ENCODE measurements at places on chromosomes 7 and 10.

GRCh38 chr7:95811846-95812445 lies 39.6 kb downstream of the DYNC1I1 start:
- H3K4me1 ChIP-seq: no peaks in the 10 kb centered on the region
- no peak overlapping the region for H3K4me3 ChIP-seq
- no peaks in the 10 kb centered on the region for H3K36me3 ChIP-seq
- DNase-seq: no peak

- no peak overlapping the region for H3K4me3 ChIP-seq
- no peak for DNase-seq
- H3K27ac ChIP-seq: no peak overlapping the region
- H3K4me1 ChIP-seq: no peaks in the 10 kb centered on the region
Measured at GRCh38 chr7:92614660-92615174, 24.5 kb upstream of the FAM133B start.

- no peak overlapping the region for H3K4me3 ChIP-seq
- H3K27me3 ChIP-seq: no peaks in the 10 kb centered on the region
- no peaks in the 10 kb centered on the region for H3K4me1 ChIP-seq
- no peak overlapping the region for H3K27ac ChIP-seq
Measured at GRCh38 chr7:140084142-140084655, 21.4 kb upstream of the PARP12 start.

GRCh38 chr7:9890092-9890491 lies 1083.6 kb upstream of the PHF14 start:
- H3K27ac ChIP-seq: no peak overlapping the region
- H3K36me3 ChIP-seq: no peaks in the 10 kb centered on the region
- H3K27me3 ChIP-seq: no peaks in the 10 kb centered on the region
- no peak for DNase-seq
- no peaks in the 10 kb centered on the region for H3K4me1 ChIP-seq

- DNase-seq: no peak
- H3K27ac ChIP-seq: no peak overlapping the region
Measured at GRCh38 chr7:15557686-15558085, 4.1 kb downstream of the AGMO start.
